Activated T-helper 17 cell treated with anti-CD3 and anti-CD28 coated beads, Interleukin-2, amount 50 U/mL, for 72 hours (primary cell): ENCODE measurements at places on chromosomes 6 and 20. TPM values are rescaled to one million over a fixed set of nuclear protein-coding genes. Genes with fewer than 3 reads are reported as not detected.

NUDT3 gene
- total RNA-seq = 7.9 TPM

DNA sequence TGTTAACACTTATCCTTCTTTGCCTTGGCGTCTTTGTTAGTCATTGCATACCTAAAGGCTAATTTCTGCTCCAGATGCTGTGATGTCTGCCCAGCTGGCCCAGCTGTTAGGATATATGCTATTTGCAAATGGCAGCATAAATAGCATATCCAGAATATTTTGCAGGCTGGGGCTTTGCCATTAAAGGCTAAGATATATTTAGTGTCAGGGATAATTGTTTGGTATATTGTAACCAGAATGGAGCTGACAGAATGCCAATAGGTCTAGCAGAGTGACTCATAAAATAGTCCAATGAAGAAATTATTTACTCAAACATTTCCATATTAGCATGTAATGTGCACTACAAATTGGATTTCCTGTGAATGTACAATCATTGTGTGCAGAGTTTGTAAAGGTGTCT lies 584.1 kb upstream of the FLRT3 start:
- ATAC-seq = no peak

- no peak for ATAC-seq
These were observed 13.3 kb upstream of the MAS1L start for GRCh38 chr6:29501106-29501505.

EEF1A2 gene
- total RNA-seq = 10.9 TPM

SYNDIG1 gene
- not detected for total RNA-seq

GRCh38 chr20:50153500-50154377 lies at the start of gene PEDS1:
Gene PEDS1, minus strand, starts transcription at chr20:50153723. Its CDS starts 86 bp downstream, at chr20:50153637.
- peak; percentile 99 for ATAC-seq

DNA sequence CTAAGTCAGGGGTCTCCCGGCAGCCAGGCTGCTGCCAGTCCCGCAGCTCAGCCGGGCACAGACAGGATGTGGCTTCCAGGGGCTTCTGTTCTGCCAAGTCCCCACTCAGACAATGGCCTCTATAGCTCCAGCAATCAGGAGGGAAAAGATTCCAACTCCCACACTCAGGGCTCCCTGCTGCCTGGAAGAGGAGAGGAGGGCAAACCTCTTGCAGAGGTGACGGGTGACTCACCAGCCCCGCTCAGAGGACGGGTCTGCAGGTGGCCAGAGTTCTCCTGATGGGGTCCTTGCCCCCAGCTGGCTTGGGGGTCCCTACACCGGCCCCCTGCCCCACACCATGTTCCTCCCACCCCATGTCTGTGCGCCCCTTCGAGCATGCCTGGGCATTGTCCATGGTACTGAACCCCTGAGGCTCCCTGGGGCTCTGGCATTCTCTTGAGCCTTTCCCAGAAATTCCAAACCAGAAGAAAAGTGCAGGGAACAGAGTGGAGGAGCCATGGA lies 32.6 kb downstream of the NTSR1 start:
- ATAC-seq = no peak

TSBP1 gene
- not detected for total RNA-seq

- ATAC-seq = peak; percentile 98
These were observed 719.4 kb downstream of the EPM2A start for GRCh38 chr6:145015739-145016558.
